Frontal cortex (tissue), 4 donors: ENCODE measurements at places on chromosomes 1 and 21.
A peak's percentile ranks its signal among the peaks of the same experiment; 100 is the strongest.

- no peak for DNase-seq
Observed at GRCh38 chr1:200279810-200280411, 129.9 kb downstream of the ZNF281 start.

DNA sequence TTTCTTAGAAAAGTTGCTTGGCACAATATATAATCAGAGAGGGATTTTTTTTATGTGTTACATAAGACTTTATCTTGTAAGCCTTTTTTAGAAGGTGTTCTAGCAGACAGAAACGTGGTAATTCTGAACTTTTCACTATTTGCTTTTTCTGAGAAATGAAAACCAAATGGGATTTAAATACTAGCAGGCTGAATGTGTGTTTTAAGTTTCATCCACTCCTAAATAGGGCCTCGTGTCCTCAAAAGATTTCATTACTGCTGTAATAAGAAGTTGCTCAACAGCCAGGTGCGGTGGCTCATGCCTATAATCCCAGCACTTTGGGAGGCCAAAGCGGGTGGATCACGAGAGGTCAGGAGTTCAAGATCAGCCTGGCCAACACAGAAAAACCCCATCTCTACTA, 44.7 kb upstream of the FMO2 start:
- DNase-seq, result no peak

DNA sequence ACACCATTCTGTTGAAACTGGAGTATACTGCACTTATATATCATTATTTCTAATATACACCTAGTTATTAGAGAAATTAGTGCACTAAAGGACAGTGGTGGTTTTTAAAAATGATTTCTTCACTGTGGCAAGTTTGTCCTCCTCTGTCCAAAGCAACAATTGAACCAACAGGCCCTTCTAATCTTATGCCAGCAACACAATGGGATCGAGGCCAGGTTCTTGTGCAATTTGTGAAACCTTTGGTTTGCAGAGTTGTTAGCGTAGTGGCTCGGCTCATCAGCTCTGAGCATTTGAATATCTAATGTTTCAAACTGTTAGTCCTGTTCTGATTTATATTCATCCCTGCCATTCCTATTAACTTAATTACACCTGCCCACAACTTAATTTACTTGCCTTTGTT, 9.9 kb upstream of the LRRC39 start:
- DNase-seq, result no peak

DNA sequence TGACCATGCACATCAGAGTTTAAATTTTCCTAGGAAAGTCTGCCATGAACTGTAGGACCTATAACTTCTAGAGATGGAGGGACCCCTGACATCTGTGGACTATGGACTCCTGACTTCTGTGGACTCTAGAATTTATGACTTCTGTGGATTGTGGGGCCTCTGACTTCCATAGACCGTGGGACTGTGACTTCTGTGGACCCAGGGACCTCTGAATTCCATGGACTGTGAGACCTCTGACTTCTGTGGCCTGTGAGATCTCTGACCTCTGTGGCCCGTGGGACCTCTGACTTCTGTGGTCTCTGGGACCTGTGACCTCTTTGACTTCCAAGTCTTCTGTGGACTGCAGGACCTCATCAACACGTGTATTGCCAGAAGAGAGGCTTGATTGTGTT, 36.7 kb downstream of the PEX14 start:
- no peak for DNase-seq

- no peak for DNase-seq
Observed at GRCh38 chr1:184582411-184582810, 172.2 kb downstream of the EDEM3 start.

GRCh38 chr1:60963167-60963940, 119.0 kb upstream of the NFIA start:
- DNase-seq, result no peak

GRCh38 chr1:201229771-201230635, 39.4 kb downstream of the IGFN1 start:
- no peak for DNase-seq

GRCh38 chr1:30743584-30744059, 14.0 kb downstream of the LAPTM5 start:
- DNase-seq, result no peak

GRCh38 chr1:109874445-109874844, 36.2 kb upstream of the CSF1 start:
- DNase-seq, result no peak

- DNase-seq, result no peak
Observed at GRCh38 chr1:54326543-54327385, 79.4 kb downstream of the SSBP3 start.

- DNase-seq, result no peak
Observed at GRCh38 chr1:172172352-172172831, 248.1 kb upstream of the C1orf105 start.

GRCh38 chr1:19209439-19209989, 552 bp downstream of the UBR4 start:
- no peak for DNase-seq

DNA sequence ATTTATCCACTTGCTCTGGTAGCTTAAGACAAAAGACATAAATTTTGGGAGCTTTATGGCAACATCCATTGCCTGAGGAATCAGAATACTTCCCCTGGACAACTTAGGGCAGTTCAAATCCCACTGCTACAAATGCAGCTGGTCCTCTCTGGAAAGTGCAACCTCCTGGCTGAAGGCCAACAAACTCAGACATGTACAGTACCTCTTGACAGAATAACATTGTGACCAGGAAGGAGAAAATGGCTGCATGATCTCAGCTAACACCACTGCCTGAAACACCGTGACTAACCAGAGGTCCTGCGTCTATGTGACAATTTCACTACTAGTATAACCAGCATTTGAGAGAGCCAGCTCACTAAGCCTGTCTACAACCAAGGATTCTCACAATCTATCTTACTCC, 218.9 kb downstream of the CRB1 start:
- no peak for DNase-seq

GRCh38 chr1:116064616-116065015, 46.6 kb upstream of the MAB21L3 start:
- DNase-seq, result no peak

DNA sequence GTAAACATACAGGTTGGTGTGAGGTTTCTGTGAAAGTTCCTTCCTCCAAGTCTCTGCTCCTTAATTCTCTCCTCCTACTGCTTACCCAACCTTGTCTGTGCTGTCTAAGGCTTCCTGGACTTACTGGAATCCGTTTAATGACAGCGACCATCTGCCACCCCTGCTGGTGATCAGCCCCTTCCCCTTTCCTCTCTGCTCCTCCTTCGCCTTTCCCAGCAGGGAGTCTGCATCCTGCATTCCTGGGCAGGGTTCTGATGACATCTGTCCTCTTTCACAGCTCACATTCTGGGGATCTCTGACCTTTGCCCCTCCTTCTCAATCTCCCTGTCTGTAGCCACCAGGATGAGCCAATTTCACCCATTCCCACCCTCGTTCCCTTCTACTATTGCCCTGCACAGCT, 66.5 kb downstream of the KIRREL1 start:
- no peak for DNase-seq

- no peak for DNase-seq
Observed at GRCh38 chr1:1230656-1231399, 973 bp downstream of the SDF4 start.

DNA sequence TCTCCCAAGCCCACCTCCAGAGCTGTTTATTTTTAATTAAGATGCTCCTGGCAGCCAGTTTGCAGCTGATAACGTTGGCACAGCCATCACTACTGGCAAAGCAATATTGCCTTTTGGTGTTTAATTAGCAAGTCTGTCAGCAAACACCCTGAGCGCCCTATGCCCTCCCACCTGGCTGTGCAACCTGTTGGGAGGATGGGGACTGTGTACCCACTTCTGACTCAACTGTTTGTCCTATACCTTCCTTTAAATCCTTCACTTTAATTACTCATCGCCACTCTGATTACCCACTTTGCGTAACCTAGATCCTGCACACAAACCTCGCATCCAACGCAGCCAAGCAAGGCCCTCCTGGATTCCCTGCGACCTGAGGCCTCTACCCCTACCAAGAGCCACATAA, 67.1 kb downstream of the BCAR3 start:
- DNase-seq, result no peak

DNA sequence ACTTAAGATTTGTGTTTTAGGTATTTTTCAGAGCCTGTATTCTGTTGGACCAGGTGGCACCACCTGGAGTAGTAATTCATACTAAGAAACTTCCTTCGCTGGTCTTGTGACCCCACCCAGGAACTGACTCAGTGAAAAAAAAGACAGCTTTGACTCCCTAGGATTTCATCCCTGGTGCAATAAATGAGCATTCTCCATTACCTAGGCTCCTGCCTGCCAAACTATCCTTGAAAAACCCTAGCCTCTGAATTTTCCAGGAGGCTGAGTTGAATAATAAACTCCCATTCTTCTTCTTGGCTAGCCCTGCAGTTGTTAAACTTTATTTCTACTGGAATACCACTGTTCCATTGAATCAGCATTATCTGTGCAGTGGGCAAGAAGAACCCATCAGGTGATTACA, 10.6 kb upstream of the RGS18 start:
- no peak for DNase-seq

DNA sequence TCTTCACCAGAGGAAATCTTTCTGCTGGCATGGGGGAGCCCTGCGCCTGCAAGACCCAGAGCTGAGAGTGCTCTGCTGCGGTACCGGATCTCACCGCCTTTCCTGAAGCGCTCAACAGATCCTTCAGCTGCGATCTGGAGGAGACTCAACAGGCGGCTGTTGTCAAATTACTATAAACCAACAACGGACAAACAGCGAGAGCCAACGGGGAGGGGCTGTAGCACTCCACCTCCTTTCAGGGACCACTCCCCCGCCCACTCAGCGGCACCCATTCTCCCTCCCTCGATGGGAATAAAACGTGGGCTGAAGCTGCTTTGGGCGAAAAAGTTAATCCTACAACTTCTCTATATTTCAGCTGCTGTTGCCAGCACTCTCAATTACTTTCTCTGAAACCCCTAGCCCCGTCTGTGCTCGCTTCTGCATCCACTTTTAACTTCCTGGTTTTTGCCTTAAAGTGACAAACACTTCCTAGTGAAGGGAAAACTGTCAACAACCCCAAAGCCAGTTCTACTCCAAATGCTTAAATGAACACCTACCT, at the start of gene FMO5:
Gene FMO5, minus strand, starts transcription at position 147 of the 538 bp plus-strand sequence. CDS start 310 bp downstream, outside the sequence.
- DNase-seq, result peak; percentile 53

DNA sequence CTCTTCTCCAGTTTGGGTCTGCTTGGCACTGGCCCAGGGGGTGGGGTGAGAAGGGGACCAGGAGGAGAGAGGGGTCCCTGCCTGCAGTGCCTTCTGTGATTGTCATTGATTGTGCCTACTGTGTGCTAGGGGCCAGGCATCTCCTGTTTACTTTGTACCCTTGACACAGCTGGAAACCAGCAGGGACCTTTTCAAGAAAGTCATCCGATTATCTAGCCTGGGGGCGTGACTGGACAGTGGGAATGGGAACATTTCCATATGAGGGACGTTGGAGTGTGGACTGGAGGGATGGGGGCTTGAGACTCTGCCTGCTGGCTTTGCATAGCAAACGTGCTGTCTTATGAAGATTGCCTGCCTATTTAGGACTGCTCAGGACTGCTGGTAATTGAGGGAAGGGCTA, 19.8 kb upstream of the DMBX1 start:
- no peak for DNase-seq

DNA sequence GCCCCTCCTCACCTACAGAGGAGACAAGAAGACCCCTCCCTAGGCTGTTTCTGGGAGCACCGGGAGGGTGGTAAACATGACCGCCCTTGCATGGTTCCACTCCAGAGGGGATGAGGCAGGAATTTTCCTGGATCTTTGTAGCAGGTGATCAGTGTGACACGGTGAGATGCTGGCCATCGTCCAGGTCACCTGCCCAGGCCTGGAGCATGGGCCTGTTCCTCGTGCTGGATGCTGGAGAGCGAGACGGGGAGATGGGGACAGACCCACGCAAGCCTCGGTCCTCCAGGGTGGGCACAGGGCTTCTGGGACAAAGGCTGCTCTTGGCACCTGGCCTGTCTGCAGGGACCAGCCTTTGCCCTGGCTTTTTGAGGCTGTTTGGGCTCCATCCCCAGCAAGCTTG, 46.2 kb downstream of the DMRTB1 start:
- no peak for DNase-seq

- no peak for DNase-seq
Observed at GRCh38 chr1:7912145-7912544, 28.5 kb downstream of the TNFRSF9 start.

- no peak for DNase-seq
Observed at GRCh38 chr21:36889401-36889800, 77.1 kb downstream of the HLCS start.

- no peak for DNase-seq
Observed at GRCh38 chr1:19013826-19014548, 57.5 kb upstream of the IFFO2 start.

- no peak for DNase-seq
Observed at GRCh38 chr1:236059011-236059410, 5.9 kb downstream of the NID1 start.

DNA sequence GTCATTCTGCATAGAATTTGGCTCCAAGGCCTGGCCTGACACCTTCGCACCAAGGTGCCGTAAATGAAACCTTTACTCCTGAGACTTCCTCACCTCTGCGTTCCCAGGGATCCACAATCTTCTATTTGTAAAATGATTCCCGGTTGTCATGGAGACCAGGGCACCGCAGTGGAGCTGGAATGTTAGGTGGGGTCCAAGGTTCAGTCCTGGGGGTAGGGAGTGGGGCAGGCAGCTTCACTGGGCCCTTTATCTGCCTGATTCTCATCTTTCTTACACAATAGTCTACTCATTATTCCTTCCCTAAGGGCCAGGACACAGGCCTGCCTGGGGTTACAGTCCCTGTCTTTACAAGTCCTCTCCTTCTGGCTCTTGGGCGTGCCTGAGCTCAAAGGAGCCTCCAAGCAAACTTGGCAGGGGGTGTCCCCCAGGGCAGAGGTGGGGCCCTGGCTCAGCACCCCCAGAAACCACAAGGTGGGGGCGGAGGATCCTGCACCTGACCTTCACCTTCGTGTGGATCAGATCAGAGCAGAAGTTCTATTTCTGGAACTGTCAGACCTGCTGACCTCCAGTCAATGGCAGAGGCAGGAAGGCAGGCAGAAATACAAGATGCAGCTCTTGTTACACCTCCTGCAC, 51.1 kb downstream of the RIPK4 start:
- DNase-seq, result no peak

DNA sequence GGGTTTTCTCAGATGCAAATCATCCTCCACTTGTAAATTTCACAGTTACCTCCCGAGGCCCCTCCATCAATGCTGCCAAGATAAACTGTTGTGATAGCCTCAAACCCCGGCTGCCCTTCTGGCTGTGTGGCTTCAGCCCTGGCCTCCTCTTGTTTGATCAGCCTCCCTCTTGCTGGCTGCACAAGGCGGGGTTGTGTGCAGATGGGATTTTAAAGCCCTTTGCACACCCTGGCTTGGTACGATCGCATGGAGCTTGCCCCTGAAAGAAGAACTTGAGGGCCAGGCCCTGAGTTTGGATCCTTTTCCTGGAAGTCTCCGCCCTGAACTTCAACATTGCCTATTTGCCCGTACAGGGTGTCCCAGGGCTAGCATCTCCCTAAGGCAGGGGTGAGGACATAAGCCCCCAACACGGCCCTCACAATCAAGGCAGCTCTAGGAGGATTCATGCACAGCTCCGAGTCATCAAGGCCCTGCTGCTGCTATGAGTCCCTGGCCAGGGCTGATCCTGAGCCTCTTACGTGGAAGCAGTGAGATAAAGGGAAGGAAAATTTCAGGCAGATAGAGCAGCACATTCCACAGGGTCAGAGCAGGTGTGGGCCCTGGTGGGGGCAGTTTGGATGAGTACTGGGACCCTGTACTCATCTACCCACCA, 181.2 kb upstream of the VAMP3 start:
- no peak for DNase-seq

GRCh38 chr1:86618358-86618757, 71.5 kb downstream of the CLCA4 start:
- DNase-seq, result no peak
